C1 segment of cervical spinal cord (tissue), 14 donors: ENCODE measurements at places on chromosomes 5 and 9.

DNA sequence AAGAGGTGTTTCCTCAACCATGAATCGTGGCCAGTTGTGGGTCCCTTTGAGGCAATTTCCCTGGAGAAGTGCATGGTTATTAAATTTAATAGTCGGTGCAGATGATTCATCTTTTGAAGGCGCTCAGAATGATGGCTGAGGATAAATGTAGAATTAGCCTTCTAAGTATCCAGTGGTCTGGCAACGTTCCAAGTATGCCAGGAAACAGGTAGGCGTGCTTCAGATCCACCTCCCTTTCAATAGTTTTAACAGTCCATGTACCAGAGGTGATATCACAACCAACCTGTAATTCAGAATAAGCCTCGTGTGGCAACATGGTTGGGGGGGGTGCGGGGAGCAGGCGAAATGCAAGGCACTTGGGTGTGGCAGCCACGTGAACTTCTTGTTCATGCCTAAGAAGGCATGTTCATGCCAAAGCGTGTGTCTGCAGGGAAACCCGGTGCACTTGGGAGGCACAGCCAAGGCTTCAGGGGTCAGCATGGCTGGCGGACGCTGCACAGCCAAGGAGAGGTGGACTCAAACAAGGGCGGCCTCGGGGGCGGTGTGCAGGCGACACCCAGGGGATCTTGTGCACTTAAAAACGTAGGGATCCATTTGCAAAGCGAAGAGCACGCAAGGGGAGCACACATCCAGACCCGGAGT, 5.2 kb upstream of the NKD2 start:
- DNase-seq, result no peak

DNA sequence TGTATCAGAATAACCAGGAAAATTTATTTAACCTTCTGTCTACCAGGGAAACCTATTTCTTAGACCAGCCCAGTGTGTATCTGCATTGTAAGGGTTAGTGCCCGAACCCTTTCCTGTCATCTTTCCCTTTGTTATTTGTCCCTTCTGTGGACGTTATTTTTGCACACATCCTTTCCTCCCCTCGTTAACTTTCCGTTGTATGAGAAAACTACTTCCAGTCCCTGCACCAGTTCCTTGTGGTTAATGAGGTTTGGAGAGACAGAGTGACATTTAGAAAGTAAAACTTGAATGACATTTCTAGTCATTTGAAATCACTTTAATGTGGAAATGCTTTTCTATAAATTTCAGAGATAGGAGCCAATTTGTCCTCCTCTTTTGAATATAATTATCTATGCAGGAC, 4.3 kb upstream of the IFNB1 start:
- no peak for DNase-seq

DNA sequence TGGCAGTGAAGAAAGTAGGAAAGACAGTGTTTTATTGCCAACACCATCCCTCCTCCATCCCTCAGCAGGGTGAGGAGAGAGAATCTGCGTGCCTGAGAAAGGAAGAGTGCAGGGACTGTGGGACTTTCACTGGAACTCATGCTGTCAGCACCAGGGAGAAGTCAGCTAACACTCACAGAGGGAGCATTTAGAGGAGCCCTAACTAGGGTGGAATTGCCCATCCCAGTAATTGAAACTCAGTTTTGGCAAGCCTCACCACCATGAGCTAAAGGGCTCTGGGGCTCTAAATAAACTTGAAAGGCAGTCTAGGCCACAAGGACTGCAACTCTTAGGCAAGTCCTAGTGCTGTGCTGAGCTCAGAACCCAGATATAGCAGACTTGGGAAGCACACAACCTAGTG, 622.3 kb downstream of the SEMA5A start:
- no peak for DNase-seq

GRCh38 chr9:78133751-78134150, 102.1 kb upstream of the CEP78 start:
- no peak for DNase-seq

GRCh38 chr5:172156541-172156994, 31.5 kb downstream of the STK10 start:
- no peak for DNase-seq

GRCh38 chr5:150641006-150641570, 628 bp downstream of the SYNPO start:
- DNase-seq, result no peak

- DNase-seq, result no peak
Measured at GRCh38 chr5:123659495-123659894, 147.5 kb downstream of the CSNK1G3 start.

- no peak for DNase-seq
Measured at GRCh38 chr5:33315189-33315588, 125.6 kb upstream of the TARS1 start.

DNA sequence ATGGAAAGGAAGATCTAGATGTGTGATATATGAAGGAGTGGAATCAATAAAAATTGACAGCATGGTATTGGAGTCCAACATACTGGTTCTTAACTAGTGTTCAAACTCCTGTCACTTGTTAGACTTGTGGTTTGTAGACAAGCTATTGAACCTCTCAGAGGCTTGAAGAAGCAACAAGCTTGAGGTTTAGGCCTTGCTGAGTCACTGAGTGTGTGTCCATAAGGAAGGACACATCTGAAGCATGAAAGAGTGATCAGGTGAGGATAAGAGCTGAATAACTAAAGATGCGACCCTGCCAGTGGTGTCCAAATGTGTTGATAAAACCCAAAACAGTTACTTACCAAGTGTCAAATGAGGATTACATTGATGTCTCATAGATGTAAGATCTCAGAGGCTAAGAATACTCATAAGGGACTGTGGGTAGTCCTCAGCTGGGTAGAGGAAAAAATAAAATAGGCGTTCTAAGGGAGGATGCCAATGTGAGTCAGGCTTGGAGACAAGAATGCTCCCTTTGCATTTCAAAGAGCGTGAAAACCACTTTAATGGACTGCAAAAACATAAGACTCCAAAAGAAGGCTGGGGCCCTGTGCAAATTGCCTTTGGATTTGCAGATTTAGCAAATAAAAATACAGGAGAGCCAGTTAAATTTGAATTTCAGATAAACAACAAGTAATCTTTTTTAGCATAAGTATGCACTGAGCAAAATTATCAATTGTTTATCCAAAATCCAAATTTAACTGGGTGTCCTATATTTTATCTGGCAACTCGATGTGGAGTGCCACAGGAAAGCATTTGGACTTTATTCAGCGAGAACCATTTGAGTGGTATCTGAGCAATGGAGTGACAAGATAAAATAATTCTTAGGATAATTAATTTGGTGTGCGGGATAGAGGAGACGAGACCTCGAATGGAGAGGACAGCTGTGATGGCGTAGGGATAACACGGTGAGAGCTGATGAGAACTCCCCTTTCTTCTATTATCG, 757.3 kb upstream of the WWC1 start:
- no peak for DNase-seq

- DNase-seq, result no peak
Measured at GRCh38 chr5:85268194-85268593, 883.5 kb upstream of the EDIL3 start.

- DNase-seq, result no peak
Measured at GRCh38 chr5:154214371-154215106, 24.0 kb downstream of the GALNT10 start.

- no peak for DNase-seq
Measured at GRCh38 chr5:148811756-148812155, 14.7 kb upstream of the ADRB2 start.

DNA sequence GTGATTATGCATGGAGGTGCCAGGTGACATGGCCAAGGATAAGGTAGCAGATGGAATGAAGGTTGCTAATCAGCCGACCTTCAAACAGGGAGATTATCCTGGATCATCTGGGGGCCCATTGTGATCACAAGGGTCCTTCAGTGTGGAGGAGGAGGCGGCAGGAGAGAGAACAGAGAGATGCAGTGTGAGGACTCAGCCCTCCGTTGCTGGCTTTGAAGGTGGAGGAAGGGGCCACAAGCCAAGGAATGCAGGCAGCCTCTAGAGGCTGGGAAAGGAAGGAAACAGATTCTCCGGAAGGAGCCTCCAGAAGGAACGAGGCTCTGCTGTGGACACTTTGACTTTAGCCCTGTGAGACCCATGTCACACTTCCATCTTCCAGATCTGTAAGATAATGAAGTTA, 27.4 kb upstream of the EEIG1 start:
- DNase-seq, result no peak

- no peak for DNase-seq
Measured at GRCh38 chr5:30195036-30195435, 998.5 kb upstream of the CDH6 start.

DNA sequence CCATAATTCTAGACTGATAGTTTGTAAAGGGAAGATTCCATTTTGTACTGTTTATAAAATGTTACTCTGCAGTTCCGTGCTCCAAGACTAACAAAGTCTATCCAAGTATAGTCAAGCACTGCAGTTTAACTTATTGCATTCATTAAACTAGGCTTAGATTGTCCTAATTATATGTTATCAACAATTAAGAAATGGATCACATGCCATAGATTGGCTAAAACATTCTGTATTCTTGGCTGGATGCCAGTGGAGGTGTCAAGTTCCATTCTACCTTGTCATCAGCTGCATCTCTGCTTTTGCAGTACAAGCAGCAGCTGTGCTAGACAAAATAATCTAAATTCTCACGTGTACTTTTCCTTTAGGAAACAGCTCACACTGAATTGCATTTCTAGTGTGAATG, 69.4 kb upstream of the MEF2C start:
- no peak for DNase-seq

- DNase-seq, result no peak
Measured at GRCh38 chr5:77893225-77893860, 117.2 kb upstream of the TBCA start.

- DNase-seq, result no peak
Measured at GRCh38 chr5:157166214-157167213, at the start of gene GARIN3. GARIN3 (minus strand) TSS chr5:157166264; CDS start chr5:157166168, 96 bp downstream.

- DNase-seq, result no peak
Measured at GRCh38 chr5:135319458-135319857, 79.6 kb downstream of the MACROH2A1 start.
